CD4-positive, alpha-beta T cell (primary cell): ENCODE measurements at places on chromosomes 4 and X.
A peak's percentile ranks its signal among the peaks of the same experiment; 100 is the strongest.

GRCh38 chrX:85930099-85930498 lies 117.3 kb downstream of the CHM start:
- no peak for DNase-seq

- DNase-seq: no peak
Measured at GRCh38 chrX:151359341-151359740, 37.7 kb upstream of the VMA21 start.

GRCh38 chr4:1501754-1502500 lies 95.7 kb upstream of the NKX1-1 start:
- no peak for DNase-seq

DNA sequence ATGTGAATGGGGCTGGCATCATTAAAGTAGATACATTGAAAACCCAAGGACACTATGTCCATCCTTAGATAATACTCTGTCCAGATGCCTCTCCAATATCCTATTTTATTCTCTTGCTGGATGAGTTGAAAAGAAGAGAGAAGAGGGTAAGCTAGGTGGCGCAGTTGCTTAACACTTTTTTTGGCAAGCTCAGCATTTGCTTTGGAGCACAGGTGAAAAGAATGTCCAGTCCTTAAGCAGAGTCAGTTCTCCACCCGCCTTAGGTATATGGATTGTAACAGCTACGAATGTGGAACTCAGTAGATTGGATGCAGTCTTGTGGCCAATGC lies 208.4 kb downstream of the NWD2 start:
- DNase-seq: peak; percentile 56

GRCh38 chrX:56564921-56565840 lies 1.8 kb downstream of the UBQLN2 start:
- DNase-seq: no peak

- no peak for DNase-seq
Measured at GRCh38 chrX:31506360-31506759, 434.5 kb upstream of the FTHL17 start.

GRCh38 chrX:117985241-117985640 lies 131.4 kb downstream of the KLHL13 start:
- no peak for DNase-seq

GRCh38 chr4:20528508-20528907 lies 171.8 kb upstream of the PACRGL start:
- no peak for DNase-seq

DNA sequence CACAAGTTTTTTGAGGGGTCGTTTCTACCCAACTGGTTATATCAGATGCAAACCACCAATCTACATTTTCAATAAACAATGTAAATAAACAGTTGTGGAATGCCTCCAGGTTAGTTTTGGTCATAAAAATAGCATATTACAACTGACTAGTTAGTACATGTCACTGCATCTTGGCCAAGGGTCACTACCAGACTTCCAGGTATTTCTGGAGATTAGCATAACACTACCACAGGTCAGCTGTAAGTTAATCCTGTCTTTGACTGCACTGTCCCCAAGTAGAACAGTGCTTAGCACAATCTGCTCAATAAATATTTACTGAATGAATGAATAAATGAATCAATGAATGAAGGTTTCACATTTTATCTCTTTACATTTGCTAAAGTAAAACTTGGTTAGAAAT lies 64.4 kb downstream of the TBC1D19 start:
- DNase-seq: no peak

DNA sequence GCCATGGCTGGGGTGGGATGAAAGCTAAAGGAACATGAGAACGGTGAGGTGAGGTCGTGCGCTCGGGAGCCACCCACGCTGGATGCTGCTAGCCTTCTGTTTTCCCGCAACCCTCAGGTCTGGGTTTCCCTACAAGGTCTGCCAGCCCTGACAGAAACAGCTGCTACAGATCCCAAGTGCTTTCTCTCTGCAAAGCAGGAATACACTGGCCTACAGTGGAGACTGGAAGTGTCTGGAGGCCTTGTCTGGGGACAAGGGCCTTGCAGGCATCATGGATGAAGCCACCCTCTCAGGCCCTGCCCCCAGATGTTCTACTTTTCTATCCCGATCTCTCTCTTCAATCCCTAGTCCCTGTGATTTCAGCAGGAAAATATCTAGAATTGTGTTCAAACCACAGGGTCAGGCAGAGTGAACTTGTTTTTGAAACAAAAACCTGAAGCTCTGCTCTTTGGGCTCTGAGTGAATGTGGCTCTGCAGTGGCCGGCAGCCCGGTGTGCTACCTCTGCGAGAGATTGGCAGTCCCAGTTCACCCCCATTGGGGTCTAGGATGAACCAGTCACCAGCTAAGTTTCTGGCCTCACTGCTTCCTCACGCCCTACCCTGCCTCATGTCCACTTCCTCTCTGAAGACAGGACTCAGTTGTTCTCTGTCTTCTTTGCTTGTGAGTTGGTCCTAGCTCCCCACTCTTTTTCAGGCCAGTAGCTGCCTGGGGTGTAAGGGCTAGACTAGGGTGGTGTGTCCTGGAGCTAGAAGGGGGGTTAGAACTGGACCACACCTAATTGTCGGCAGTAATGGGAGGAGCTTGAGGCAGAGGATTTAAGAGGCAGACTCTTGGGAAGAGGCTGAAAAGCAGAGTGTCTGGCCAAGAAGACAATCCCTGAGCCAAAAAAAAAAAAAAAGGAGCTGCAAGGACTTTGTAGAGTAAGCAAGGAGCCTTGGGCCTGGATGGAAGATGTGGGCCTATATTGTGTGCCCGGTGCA lies 89.6 kb downstream of the RTL5 start:
- no peak for DNase-seq

GRCh38 chr4:74474345-74475090 lies 29.6 kb downstream of the AREG start:
- no peak for DNase-seq

- no peak for DNase-seq
Measured at GRCh38 chrX:8504451-8504850, 39.8 kb downstream of the VCX3B start.

- no peak for DNase-seq
Measured at GRCh38 chr4:120447774-120448173, 381.1 kb upstream of the MAD2L1 start.

DNA sequence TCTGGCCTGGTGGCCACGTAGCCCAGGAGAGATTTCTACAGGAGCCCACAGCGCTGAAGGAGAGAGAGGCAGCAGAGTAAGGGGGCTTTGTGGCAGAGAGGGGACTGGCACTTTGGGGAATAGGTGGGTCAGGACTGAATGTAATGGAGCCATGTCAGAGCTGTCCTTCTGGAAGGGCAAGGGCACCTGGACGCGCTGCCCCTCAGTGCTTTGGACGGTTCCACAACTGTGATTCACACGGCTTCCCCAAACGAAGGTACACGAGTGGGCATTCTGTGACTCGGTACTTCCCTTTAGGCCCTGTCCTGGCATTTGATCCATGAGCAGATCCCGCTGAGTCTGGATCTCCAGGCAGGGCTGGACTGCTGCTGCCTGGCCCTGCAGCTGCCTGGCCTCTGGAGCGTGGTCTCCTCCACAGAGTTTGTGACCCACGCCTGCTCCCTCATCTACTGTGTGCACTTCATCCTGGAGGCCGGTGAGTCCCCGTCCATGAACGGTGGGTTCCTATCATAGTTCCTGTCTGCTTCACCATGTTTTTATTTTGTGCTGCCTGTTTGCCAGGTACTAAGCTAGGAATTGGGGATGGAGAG lies 35.2 kb upstream of the MSANTD1 start:
- DNase-seq: no peak

GRCh38 chr4:107467461-107467860 lies 252.6 kb downstream of the PAPSS1 start:
- DNase-seq: no peak

GRCh38 chrX:50167366-50167765 lies 33.4 kb downstream of the AKAP4 start:
- DNase-seq: no peak

DNA sequence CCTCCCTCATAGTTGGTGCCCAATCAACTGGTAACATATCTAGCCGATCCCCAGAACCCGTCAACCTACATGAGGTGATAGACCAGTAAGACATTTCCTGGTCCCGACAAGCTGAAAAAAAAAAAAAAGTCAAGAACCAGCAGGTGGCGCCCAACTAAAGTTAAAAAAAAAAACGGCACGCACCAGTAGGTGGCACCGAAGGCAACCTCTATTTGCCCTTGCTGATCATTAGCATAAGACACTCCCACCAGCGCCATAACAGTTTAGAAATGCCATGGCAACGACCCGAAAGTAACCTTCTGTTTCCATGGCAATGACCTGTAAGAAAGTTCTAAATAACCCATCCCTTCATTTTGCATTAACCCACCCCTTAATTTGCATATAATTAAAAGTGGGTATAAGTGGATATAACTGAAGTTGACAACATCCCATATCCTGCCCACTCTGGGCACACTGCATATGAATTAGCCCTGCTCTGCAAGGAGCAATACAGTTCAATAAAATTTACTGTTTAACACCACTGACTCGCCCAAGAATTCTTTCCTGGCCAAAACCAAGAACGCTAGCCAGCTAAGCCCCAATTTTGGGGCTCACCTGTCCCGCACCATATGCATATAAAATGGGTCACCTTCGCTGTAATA lies 83.9 kb upstream of the SPANXB1 start:
- peak; percentile 75 for DNase-seq

DNA sequence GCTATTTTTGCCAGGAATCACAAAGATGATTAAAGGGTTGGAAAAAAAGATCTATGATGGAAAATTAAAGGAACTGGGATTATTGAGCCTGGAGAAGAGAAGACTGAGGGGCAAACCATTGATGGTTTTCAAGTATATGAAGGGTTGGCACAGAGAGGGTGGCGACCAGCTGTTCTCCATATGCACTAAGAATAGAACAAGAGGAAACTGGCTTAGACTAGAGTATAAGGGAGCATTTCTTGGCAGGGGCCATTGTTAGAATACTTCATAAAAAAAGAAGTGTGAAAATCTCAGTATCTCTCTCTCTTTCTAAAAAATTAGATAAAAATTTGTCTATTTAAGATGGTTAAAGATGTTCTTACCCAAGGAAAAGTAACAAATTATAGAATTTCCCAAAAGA lies 75.1 kb downstream of the NPNT start:
- DNase-seq: no peak

DNA sequence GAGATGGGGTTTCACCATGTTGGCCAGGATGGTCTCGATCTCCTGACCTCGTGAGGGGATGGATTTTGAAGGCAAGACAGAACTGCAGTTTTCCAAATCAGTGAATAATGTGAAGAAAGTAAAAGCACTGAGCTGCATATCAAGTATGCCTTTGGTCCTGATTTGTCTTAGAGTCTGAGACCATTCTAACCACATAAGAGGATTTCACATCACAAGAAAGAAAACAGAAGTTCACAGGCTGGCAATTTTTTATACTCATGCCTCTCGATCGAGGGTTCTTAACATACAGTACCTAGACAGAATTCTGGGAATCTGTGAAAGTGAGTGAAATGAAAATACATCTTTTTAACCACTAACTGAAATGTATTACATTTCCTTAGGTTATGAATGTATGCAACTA lies 23.3 kb downstream of the CHIC2 start:
- no peak for DNase-seq

DNA sequence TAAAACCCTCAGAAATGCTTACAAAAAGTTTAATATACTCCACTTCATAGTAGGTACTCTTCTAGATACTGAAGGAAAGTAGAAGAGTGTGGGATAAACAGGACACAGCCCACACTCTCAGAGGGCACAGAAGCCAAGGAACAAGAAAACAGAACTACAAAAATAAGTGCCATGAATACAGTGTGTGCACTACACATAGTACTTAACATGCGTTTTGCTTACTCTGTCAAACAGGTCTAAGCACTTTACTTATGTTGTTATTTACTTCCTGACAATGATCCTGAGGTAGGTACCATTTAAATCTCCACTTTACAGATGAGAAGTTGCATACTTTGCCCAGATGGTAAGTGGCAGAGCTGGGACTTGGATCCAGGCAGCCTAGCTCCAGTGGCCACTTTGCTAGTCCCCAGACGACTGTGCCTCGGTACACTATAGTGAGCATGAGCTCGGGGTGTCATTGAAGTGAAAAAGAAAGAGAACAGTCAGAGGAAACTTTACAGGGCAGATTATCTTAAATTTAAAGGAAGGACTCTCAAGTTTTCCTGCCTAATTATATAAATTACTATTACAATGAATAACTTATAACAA lies 120.3 kb downstream of the BANK1 start:
- DNase-seq: no peak

DNA sequence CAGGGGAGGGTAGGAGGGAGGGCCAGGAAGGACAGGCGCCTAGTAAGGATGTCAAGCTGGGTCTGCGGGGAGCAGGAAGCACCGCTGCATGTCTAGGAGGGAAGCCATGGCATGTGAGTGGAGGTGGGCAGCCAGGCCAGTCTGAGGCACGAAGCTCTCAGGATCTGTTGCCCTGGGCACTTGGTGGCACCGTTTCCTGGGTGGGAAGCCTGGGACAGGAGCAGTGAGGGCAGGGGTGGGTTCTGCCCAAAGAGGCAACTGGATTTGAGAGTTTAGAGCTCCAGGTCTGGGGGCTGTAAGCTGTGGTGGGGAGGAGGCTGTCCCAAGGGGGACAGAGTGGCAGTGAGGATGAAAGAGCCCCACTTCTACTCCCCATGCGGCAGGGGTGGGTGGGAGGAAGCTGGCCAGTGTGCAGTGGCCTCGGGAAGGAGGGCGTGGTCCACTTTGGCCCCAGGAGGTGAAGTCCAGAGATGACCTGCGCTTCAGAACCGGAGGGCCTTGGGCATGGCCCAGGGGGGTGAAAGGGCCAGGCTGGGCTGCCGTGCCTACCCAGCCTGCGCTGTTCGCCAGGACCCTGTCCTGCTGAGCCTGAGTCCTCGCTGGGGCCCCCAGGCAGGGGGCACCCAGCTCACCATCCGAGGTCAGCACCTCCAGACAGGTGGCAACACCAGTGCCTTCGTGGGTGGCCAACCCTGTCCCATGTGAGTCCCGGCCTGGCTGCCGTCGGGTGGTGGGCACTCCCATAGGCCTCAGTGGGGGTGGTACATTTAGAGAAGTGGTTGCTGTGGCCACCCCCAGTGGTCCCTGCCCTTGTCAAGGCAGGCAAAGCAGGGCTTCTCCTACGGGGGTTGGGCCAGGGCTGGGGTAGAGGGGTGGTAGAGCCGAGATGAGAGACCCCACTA lies 8.3 kb upstream of the SRPK3 start:
- no peak for DNase-seq

DNA sequence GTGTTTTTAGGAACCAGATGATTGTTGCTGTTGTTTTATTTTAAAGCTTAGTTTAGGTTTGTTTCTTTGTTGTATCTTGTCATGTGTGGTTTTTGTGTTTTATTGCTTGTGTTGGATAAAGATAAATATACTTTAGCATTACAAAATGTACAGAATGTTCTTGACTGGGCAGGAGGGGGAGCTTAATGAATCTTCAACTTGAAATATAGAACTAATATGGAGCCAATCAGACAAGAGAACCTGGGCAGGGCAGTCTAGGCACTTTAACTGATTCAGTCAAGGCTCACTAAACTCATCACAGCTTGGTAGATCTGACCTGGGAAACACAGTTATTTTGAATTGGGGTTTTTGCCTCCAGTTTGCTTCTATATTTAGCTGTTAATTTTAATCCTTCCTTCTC lies 304.2 kb downstream of the ARHGAP24 start:
- DNase-seq: no peak

DNA sequence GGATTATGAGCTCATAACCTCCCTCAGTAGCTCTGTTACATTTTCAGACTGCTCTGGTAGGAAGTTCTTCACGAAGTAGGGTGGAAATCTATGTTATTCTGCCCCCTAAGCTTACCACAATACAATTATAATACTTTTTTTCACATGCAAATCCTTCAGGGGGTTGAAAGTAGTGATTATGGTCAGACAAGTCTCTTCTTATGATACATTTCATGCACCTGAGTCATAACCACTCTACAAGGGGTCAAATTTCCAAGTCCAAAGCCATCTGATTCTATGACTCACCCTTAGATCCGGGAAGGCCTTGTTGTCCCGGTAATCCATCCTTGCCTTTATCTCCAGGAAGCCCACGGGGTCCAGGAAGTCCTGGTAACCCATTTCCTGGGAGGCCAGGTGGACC lies 95.2 kb downstream of the ATG4A start:
- DNase-seq: no peak
